ENCODE measurements at places on chromosomes 3 and 15.

DNA sequence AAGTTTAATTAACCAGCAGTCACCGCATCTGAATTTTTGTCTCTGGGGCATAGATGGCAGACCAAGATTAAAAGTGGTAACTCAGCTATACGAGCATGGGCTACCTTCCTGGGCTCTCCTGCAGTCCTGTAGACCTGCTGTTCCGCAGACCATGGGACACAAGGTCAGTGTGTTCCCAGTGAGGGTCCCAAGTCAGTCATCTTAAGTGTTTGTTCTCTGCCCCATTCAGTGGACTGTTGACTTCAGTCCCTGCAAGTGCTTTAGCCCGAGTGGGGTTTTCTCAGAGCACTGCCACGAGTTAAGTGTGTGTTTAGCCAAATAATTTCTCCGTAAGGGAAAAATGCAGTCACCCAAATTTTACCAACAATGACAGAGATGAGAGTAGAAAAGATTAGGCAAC is 4.9 kb upstream of the EXOG start:
- DNase-seq = no peak

DNA sequence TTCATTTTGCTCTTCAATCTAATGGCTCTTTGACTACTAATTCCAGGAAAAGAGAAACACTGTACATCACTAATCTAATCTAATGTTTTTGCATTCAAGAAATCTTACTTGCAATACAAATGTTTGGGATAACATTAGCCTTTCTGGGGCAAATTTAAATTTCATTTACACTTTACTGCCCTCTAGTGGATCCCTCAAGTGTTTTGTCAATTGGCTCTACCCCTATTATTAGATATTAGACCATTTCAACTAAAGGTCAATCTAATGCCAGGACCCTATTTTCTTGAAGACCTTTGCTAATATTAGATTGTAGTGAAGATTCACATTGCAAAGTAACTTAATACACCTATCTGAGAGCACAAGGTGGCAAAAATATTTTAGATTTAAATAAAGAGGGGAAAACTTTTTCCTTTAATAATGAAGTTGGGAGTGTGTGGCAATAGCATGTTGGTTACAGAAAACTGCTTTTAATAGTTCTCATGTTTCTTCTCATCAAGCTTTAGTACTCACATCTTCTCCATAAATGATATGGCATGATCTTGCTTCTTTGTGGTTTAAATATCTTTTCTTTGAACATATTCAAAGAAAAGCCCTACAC is 5.0 kb downstream of the C2CD4A start:
- DNase-seq = peak; percentile 43

DNA sequence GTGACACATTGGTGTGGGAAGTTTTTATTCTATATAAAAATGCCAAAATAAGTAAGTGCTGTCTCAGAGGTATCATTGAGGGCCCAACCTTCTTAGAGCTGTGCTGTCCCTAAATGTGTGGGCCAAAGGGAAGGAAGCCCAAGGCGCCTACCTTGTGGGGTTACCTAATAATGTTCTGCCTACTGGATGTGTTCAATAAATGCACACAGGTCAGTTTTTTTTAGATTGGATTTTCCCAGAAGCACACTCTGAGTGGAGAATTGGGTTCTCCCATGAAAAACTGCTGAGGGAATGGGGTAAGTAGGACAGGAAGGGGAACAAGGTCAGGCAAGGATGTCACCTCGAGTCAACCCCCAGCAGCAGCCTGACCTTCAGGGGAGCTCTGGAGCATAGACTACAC is 168.7 kb upstream of the FRMD4B start:
- DNase-seq = no peak

- DNase-seq = no peak
These were observed 599.4 kb downstream of the ZIC1 start for GRCh38 chr3:148008591-148008990.

GRCh38 chr15:57282686-57283085 is 93.6 kb upstream of the CGNL1 start:
- no peak for DNase-seq

DNA sequence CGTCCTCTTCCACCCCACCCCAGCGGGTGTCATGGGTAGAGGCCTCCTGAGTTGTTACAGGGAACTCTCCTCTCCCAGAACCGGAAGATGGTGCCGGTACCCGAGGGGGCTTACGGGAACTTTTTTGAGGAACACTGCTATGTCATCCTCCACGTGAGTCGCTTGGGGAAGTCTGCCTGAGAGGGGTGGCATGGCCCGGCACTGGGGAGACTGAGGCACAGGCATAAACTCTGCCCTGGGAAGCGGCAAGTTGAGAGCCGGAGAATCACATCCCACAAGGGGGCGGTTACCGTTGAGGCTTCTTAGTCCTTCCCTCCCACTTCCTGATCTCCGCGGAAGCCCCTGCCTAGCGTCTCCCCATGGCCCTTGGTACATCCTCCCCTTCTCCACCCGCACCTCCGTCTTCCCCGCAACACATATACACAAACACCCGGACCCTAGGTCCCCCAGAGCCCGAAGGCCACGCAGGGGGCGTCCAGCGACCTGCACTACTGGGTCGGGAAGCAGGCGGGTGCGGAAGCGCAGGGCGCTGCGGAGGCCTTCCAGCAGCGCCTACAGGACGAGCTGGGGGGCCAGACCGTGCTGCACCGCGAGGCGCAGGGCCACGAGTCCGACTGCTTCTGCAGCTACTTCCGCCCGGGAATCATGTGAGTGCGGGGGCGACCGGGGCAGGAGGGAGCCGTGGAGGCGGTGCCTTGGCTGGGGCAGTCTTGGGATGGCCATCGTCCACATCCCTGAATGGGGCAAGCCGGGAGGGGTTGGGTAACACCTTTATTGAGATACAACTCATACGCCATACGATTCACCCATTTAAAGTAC is 3.4 kb downstream of the VILL start:
- peak; percentile 55 for DNase-seq

- DNase-seq = no peak
These were observed 30.2 kb downstream of the CPNE4 start for GRCh38 chr3:132004571-132004970.

- no peak for DNase-seq
These were observed 59.2 kb upstream of the RAB6B start for GRCh38 chr3:133954717-133955360.

- no peak for DNase-seq
These were observed 54.0 kb downstream of the TASOR start for GRCh38 chr3:56629047-56629446.

GRCh38 chr3:171481011-171481410 is 20.8 kb upstream of the TNIK start:
- no peak for DNase-seq

DNA sequence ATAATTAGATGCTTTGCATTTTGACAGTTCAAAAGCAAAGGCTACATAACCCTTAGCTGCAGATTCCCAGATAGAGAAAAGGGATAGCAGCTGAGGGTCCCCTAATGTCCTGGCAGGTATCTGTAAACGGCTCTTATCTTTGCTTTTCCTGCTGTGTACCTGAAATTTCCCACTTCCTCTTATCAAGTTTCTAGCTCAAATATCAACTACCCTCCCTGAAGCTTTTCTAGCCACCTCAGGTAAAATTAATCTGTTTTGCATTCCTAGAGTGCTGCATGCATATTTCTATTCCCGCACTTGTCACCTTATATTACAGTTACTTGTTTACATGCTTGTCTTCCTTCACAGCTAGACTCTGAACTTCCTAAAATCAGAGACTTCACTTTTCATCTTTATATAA is 55.6 kb upstream of the STXBP5L start:
- no peak for DNase-seq

GRCh38 chr15:59632714-59633113 is 21.1 kb downstream of the GCNT3 start:
- no peak for DNase-seq

- DNase-seq = no peak
These were observed 268.0 kb downstream of the LPP start for GRCh38 chr3:188421836-188422540.

DNA sequence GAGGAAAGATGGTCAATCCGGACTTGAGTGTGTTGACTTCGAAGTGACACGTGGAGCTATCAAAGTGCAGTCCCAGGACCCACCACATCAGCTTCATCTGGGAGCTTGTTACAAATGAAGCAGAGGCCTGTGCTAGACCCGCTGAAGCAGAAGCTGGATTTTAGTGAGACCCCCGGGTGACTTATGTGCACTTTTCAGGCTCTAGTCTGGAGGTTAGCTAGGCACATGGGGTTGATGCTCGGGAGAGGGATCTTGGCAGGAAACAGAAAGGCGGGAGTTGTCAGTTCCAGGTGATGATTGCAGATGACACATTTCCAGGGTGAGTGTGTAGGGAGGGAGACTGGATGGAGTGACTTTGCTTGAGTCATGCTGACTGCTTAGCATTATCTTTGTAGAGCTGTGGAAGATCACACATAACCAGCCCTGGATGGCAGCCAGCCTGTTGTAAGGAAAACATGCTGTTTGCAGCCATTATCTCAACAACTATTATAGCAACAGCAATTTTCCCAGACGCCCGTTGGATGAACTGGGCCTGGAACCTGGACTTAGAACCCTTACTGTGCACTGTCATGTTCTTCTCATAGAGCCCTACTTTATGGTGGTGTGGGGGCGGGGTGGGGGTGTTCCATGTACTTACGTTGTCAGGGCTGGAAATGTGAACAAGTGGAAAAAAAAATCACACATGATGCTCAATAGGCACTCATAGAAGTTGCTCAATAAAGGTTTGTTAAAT is 122.4 kb downstream of the THSD4 start:
- peak; percentile 43 for DNase-seq

- no peak for DNase-seq
These were observed 738.0 kb downstream of the SI start for GRCh38 chr3:164340273-164340672.

GRCh38 chr3:143881095-143881494 is 32.8 kb upstream of the SLC9A9 start:
- no peak for DNase-seq

GRCh38 chr15:90221246-90221900 is 12.4 kb downstream of the CIB1 start:
- DNase-seq = peak; percentile 79

- no peak for DNase-seq
These were observed 93.0 kb downstream of the ALCAM start for GRCh38 chr3:105459566-105460290.

DNA sequence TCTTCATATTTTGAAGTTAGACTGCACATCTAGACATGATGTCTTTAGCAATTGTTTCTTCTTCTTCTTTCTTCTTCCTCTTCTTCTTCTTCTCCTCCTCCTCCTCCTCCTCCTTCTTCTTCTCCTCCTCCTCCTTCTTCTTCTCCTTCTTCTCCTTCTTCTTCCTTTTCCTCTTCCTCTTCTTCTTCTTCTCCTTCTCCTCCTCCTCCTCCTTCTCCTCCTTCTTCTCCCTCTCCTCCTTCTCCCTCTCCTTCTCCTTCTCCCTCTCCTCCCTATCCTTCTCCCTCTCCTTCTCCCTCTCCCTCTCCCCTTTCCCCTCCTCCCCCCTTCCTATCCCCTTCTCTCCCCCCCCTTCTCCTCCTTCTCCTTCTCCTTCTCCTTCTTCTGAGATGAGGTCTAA is 21.9 kb downstream of the TCF12 start:
- DNase-seq = no peak

DNA sequence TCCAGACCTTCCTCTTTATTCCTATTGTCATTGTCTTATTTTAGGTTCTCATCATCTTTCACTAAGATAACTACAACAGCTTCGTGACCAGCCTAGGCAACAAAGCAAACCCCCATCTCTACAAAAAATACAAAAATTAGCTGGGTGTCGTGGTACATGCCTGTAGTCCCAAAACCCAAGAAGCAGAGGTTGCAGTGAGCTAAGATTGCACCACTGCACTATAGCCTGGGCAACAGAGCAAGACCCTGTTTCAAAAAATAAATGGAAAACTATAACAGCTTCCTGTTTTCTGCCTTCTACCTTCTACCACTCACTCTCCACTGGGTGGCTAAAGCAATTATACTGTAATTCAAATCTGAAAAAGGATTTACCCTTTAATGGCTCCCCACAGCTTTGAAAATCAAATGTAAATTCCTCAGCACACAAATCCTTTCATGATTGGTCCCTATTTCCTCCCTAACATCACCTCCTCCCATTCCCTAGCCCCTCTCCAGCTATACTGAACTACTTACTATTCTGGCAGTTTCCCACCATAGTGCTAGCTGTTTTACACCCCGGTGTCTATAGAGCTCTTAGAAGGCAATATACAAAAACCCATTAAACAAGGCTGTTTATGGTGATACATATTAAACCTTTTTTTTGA is 33.4 kb downstream of the LRRFIP2 start:
- no peak for DNase-seq

DNA sequence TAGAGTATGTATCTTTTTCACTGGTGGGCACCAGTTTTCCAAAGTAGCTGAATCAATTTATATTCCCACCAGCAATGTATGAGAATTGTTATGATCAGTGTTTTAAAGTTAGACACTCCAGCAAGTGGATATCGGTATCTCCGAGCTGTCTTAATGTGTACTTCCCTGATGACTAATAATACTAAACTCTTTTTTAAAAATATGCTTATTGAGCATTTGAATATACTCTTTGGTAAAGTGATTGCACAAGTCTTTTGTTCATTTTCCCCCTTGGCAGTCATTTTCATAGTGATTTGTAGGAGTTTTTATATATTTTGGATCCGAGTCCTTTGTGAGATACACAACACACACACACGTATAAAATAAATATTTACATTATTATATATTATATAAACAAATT is 12.5 kb upstream of the FEM1B start:
- DNase-seq = no peak

DNA sequence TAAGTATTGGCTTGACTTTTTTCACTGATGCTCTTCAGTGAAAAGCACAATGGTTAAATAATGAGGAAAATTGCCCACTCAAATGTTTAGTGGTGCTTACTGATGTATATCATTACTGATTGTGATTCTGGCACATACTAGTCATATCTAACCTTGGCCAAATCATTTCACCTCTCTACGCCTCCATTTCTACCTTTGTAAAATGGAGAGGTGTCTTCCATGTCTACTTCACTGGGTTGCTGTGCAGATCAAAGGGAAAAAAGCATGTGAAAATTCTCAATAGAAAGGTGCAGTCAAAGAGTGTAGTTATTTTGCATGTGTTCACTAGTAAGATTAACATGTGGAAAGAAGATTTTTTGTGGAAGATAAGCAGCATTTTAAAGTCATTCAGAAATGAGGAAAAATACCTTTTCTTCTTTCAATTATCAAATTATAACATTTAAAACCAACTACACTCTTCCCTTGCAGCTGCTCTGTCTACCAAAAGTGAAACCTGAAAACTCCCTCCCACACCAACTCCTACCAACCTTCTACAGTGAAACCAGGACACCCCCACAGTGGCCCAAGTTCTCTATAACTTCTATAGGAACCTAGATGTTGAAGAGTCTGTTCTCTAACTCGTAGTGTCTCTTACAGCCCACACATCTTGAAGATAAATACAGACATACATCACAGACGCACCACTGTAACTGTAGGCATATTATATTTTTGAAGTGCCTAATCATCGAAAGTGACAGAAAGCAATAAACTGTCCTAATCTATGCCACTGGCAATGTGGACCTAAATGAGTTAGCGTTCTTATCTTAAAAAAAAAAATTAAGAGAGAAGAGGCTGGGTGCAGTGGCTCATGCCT is 1.4 kb downstream of the CD200R1 start:
- DNase-seq = no peak

GRCh38 chr15:63797116-63797515 is 36.6 kb downstream of the HERC1 start:
- DNase-seq = no peak
